ENCODE measurements at places on chromosomes 2 and 18. TPM values are rescaled to one million over a fixed set of nuclear protein-coding genes. Genes with fewer than 3 reads are reported as not detected.

The POTEJ gene
- total RNA-seq = not detected

The MDH1 gene
- 177 TPM for total RNA-seq

DNA sequence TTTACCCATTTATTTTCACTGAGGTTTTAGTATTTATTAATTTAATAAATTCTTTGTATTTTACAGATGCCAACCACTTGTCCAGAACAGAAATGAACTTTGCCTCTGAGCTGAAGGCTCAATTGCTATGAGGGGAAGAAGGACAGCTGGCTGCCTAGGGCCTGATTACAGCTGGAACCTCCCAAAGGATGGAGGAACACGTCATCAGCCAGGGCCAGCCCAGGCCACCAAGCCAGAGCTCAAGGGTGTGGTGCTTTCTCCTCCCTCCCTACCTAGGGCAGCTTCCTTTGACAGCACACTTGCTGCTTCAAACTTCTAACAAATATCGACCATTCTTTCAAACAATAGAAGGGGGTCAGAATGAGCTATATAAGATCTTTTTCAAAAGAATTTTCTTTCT is 19.7 kb upstream of the RIOK3 start:
- no peak for DNase-seq
- no peaks in the 10 kb centered on the region for H3K27me3 ChIP-seq
- peaks cover 9% of the 10 kb centered on the region for H3K4me1 ChIP-seq
- H3K27ac ChIP-seq = no peak overlapping the region
- peaks cover 4% of the 10 kb centered on the region for H3K36me3 ChIP-seq

DNA sequence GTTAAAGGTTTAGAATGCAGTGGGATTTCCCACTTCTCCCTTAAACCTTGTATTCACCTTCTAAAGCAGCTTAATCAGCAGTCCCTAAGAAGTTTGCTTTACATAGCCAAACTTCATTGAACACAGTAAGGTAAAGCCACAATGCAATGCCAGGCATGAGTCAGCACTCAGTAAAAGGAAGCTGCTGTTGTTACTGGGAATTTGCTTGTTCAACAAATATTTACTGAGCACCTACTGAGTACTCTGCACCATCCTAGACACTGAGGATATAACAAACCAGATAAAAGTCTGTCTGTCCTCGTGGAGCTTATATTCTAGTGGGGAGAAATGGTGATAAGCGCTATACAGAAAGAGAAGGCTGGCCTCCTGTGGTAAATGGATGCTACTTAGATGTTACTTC is 162.7 kb downstream of the PKP4 start:
- H3K27ac ChIP-seq = peak overlapping the region; percentile 2
- peak; percentile 63 for DNase-seq
- H3K4me3 ChIP-seq = no peak overlapping the region
- H3K36me3 ChIP-seq = peaks cover 12% of the 10 kb centered on the region
- H3K4me1 ChIP-seq = peaks cover 7% of the 10 kb centered on the region
- no peaks in the 10 kb centered on the region for H3K27me3 ChIP-seq

DNA sequence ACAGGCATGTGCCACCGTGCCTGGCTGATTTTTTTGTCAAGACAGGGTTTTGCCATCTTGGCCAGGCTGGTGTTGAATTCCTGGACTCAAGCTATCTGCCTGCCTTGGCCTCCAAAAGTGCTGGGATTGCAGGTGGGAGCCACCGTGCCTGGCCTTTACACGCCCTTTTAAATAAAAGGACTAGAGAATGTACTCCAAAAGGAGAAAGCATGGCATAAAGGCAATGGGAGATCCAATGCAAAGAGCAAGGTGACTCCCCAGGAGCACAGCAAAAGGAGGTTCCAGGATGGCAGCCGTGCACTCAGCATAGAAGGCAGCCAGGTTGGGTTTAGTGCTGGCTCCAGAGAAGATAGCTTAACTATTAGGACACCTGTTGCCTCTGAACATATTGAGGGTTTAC is 27.1 kb downstream of the ASB1 start:
- H3K27ac ChIP-seq = no peak overlapping the region
- no peak for DNase-seq
- peaks cover 16% of the 10 kb centered on the region for H3K4me1 ChIP-seq

GRCh38 chr2:185608799-185609198 is 129.8 kb upstream of the FSIP2 start:
- no peaks in the 10 kb centered on the region for H3K4me1 ChIP-seq
- no peaks in the 10 kb centered on the region for H3K36me3 ChIP-seq

GRCh38 chr2:26534098-26534864 is 56.4 kb upstream of the OTOF start:
- no peaks in the 10 kb centered on the region for H3K36me3 ChIP-seq
- peaks cover 15% of the 10 kb centered on the region for H3K4me1 ChIP-seq
- no peak overlapping the region for H3K4me3 ChIP-seq
- no peak for DNase-seq
- no peaks in the 10 kb centered on the region for H3K27me3 ChIP-seq

GRCh38 chr2:6823111-6823510 is 42.6 kb downstream of the CMPK2 start:
- peak; percentile 64 for DNase-seq
- H3K27ac ChIP-seq = no peak overlapping the region
- no peaks in the 10 kb centered on the region for H3K27me3 ChIP-seq
- H3K4me3 ChIP-seq = no peak overlapping the region
- no peaks in the 10 kb centered on the region for H3K4me1 ChIP-seq
